ENCODE measurements at places on chromosomes 6 and 20.

- DNase-seq, result no peak
These were observed 10.8 kb downstream of the CDYL start for GRCh38 chr6:4786996-4787395.

DNA sequence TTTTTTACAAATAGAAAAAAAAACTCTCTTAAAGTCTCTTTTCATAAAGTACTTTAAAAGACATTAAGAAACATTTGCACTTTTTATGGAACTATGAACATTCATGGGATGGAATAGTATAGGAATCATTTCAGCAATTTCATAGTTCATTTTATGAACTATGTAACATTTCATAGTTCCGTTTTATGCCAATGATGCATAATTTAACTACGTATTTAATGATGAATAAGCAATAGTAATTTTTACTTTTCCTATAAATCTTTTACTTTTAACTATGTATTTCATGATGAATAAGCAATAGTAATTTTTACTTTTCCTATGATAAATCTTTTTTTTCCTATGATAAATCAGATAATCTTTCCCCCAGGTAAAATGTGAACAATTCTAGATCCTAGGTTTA is 47.7 kb downstream of the FAM184A start:
- no peak for DNase-seq

DNA sequence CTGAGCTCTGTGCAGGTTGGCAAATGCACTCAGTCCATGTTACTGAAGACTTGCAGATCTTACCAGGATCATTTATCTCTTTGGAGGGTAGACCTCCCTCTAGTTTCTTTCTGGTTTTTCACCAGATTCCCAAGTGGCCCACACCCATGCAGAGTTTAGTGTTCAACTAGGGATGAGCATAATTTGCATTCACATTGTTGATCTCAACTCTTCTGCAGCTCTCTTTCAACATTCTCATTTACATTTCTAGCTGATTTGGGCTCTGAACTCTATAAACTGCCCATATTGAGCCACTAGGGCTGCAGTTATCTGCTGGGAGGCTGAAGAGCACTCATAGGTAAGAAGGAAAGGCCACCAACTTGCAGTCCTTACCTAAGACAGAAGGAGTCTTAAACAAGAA is 17.9 kb upstream of the HLA-C start:
- no peak for DNase-seq

- DNase-seq, result no peak
These were observed 242.3 kb downstream of the TBX18 start for GRCh38 chr6:84522135-84522549.

- peak; percentile 61 for DNase-seq
These were observed 584 bp downstream of the KIF13A start for GRCh38 chr6:17986656-17987446.

DNA sequence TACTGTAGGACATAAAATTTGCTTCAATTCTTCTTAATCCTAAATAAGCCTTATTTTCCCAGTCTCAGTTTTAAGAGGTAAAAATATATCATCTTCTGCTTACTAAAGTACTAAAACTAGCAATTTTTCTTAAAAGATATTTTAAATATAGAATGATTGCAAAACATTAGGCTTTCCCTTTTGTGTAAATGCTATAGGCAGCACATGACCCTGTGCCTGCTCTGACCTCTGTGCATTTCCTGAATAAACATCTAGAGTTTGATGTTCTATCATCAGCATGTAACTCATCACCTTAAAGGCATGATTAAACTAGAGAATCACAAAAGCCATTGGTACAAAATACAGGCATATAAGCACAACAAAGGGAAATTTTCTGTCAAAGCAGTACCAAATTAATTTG is 422.7 kb downstream of the TFAP2B start:
- DNase-seq, result no peak

DNA sequence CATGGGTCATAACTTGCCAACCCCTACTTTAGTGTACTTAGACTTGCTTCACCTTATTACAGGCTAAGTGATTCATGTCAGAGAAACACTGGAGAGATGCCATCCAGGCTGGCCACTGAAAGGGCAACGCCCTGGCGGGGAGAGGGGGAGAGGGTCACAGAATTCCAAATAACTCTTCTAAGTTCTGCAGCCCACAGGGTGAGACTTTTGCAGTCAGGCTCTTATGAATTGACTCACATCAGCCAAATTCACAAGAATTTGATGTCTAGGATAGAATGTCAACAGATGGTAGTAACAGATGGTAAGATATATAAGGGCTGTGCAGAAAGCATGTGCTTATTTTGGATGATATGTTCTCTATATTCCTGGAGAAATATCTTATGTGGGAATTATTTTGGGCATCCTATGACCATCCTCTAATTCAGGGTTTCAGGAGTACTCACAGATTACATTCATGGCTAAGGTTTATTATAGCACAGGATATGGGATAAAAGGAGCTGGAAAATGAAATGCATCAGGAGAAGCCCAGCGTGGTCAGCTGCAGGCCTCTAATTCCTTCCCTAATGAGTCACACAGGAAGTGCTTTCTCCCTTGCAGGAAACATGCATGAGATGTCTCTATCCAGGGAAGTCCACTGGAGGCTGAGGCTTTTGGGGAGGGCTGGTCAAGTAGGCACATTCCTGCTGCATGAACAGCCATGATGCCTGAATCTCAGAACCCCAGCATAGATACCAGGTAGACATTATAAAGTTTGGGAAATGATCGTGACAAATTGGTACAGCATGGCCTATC is 58.7 kb upstream of the RIN2 start:
- DNase-seq, result no peak

DNA sequence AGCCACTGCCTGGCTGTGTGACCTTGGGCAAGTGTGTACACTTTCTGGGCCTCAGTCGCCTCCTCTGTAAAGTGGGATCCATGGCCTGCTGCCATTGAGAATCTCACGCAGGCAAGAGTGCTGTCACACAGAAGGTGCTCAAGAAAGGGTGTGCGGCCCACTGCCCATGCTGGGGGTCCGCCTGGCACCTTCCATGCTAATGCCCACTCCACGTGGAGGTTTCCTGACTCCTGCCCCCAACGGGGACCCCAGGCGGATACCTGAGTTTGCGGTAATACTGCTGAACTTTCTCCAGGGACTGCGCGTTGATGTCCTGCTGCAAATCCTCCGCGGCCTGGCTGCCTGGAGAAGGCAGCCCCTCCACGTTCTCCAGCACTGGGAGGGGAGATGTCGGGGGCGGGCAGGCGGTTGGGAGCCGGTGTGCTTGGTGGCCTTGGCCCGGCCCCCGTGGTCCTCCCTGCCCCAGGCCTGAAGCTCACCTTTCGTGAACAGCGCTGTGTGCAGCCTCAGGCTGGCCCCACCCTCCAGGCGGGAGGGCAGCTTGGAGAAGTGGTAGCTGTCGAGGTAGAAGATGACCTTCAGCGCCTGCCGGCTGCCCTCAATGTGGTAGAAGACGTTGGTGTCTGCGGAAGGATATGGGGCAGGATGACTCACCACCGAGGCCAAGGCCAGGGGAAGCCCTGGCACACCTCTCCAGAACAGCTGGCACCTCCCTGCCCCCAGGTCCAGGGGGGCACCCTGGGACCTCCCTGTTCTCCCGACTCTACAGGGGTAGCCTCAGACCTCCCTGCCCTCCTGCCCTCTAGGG is 195.6 kb downstream of the PREX1 start:
- no peak for DNase-seq

DNA sequence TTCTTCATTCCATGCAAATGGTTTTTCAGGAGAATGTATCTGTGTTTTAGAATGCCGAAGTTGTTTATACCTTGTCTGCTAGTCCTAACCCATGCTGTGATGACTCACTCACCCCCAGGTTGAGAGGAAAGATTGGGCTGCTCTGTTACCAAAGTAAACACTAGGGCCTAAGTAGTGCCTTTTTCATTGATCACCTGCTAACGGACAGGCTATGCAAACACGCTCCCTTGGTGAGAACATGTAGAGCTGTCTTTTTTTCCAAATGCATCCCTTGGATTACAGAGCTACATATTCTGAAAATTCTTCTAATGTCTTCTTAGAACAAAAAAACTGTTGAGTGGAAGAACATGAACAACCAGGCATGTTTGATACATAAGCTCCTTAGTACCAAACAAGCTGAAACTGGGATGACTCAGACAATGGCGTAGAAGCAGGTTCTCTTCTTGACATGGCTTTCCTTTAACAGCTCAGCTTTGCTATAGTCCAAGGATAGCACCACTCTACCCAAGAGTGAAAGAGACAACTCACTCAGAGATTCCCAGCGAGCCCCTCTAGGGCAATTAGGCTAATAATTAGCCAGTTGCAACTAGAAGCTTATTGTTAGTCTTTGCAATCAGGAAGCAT is 20.5 kb downstream of the PERP start:
- DNase-seq, result no peak

DNA sequence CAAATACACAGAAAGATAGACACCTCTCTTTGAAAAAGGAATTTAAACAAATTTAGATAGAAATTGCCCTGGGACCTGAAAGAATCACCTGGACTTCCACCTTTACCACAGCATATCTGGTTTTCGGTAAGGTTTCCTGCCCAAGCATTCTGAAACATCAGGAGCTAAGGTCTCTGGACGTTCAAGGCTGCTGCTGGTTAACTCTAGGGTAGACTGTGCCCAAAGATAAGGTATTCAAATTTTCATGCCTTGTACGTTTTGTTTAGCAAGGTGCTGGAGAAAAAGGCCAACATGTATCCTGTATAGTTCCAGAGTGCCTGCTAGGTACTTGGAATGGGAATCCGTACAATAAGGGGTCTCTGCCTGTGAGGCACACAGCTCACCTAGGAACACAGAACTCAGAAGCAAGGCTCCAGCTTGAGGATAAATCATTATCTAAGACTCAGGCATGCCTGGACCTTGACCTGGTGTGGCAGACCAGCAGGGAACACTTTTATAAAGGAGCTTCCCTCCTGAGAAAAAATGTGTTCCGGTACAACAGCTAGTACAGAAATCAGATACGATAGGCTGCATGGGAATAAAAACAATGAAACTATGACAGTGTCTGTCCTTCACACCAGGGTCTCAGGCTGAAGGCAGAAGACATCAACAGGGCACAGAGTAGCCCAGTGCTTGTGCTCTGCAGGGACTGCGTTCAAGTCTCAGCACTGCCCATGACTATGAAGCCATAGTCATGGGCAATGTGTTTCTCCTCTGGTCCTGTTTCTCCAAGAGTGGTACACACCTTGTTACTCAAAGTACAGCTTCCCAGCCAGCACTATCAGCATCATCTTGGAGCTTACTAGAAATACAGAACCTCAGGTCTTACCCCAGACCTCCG is 70.4 kb downstream of the METTL24 start:
- DNase-seq, result no peak

DNA sequence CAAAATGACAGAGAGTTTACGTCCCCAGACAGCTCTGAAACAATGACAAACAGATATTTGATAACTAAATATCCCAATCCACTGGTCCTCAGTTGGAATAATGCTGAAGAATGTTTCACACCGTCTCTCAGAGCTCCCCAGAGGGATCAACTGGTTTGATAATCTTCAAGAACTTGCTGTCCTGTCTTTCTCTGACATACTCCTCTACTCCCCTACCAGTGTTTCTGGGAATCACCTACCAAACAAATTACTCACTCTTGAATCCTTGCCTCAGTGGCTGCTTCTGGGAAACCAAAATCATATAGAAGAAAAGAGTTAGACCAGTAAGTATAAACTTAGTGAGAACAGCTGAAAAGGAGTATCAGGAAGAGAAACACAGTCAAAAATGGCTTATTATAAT is 469.7 kb upstream of the JAG1 start:
- DNase-seq, result no peak

DNA sequence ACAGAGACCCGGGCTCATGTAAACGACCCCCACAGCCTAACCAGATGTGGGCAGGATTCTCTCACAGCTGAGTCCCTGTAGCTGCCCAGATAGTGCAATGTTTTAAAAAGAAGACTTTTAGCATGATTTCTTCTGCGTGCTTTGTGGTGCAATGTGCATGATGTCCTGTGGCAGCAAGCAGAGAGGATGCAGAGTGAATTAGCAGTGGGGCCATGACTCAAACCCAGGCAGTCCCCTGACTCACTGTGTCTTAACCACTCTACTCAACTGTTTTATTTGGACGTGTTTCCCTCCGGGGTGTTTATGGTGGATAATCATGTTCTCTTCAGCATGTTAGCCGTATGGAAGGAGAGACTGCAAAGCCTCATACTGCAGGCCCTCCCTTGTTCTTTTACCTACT is 247.9 kb downstream of the SLC24A3 start:
- no peak for DNase-seq

DNA sequence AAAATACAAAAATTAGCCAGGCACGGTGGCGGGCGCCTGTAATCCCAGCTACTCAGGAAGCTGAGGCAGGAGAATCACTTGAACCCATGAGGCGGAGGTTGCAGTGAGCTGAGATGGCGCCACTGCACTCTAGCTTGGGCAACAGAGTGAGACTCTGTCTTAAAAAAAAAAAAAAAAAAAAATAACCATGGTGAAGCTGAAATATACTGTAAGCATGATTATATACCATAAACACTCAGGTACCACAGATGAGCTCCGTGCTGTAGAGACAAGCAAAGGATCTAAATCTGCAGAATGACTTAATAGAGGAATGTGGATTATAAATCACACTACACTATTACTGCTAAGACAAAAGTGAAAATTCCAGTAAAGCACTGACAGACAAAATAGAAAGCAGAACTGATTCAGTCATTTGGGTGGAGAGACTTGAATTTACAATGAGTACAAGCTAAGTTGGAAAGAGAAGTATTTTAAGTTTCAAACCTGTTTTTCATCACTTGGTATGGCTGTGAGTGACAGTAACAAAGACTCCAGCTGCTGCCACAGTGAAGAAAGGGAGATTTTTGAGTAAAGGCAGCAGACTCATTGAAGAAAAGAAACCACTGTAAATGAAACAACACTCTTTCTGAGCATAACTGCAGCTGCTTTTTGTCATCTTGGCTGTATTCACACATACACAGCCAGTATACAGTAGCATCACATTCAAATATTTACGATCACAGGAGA is 322.1 kb downstream of the RNGTT start:
- DNase-seq, result no peak

- DNase-seq, result no peak
These were observed 313.8 kb downstream of the COL12A1 start for GRCh38 chr6:74892091-74892490.

DNA sequence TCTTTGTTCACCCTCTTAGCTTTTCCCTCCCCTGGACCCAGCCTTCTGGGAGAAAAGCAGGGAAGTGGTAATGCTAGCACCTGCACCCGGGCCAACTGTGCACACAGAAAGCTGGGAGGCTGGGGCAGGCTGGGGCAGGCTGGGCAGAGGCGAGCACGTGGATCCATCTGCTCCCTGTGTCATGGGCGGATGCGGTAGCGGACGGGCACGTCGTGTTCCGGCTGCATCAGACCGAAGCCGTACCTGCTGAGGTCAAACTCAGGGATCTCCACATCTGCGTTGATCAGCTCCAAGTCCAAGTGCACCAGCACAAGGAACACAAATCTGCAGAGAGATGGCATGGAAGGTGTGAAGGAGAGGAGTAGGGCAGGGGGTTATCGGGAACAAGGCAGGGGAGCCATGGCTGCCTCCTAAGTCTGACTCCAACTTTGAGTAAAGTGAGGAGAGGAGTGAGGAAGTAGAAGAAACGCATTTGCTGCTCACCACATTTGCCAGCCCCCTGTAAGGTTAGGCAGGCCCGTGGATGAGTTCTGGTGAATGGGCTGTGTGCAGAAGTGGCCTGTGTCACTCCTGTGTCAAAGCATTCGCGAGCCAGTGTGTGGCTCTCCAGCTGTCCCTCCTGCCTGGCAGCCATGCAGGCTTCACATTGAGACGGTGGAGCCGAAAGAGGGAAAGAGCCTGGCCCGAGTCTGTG is 25.4 kb upstream of the KCNB1 start:
- DNase-seq, result no peak

Measured in WERI-Rb-1 (cell line).